ENCODE measurements at places on chromosomes 4 and X.

- DNase-seq = no peak
Measured at GRCh38 chrX:40094041-40094899, 3.5 kb downstream of the BCOR start.

DNA sequence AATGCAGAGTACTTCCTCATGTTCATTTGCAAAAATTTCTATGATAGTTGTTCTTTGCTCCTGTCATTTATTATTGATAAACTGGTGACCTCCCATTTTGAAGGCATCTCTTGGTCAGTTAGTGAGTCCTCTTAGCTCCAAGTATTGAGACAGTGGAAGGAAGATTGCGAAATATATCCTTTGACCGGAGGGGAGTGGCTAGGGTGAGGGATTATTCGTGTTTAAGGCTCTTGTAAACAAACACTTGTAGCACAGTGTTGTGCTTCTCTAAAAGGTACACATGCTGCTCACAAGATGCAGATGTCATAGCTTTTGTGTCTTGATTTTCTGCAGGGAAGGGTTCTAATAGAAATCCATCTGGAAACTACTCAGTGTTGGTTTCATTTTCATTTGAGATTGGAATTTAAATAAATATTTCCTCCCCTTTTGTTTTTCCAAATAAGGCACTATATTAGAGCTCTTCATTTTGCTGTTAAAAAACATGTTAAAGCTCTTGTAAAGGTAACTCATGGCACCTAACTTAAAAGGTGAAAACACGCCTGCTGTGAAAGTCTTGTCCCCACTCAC lies 21.8 kb downstream of the TXLNG start:
- no peak for DNase-seq

GRCh38 chr4:55868581-55869090 lies 15.2 kb downstream of the EXOC1 start:
- DNase-seq = no peak

GRCh38 chrX:72243472-72243871 lies 4.6 kb upstream of the ERCC6L start:
- DNase-seq = no peak

DNA sequence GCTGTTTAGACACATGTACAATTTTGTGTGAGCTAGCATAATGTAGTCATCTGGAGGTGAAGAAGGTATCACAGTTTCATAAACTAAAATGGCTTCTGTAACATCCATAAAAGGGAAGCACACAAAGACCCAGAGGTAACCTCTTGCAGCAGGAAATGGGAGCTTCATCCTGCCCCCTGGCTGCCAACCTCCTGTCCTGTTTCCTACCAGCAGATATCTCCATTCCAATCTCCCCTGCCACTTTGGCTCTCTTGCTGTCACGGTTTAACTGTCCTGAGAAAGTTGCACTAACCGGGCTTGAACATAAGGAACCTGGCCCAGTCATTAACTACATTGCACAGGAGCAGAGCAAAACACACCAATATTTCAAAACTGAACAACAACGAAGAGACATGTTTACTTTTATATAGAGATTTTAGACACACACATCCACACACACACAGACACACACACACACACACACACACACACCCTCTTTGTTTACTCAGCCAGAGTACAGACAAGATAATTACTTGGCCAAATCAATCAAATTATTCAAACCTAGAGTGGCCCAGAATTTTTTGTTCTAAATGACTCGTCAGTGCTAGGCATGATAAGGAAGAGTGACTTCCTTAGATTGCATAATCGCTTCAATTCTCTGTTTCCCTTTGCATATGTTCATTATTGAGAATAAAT lies 24.2 kb downstream of the MID2 start:
- no peak for DNase-seq

DNA sequence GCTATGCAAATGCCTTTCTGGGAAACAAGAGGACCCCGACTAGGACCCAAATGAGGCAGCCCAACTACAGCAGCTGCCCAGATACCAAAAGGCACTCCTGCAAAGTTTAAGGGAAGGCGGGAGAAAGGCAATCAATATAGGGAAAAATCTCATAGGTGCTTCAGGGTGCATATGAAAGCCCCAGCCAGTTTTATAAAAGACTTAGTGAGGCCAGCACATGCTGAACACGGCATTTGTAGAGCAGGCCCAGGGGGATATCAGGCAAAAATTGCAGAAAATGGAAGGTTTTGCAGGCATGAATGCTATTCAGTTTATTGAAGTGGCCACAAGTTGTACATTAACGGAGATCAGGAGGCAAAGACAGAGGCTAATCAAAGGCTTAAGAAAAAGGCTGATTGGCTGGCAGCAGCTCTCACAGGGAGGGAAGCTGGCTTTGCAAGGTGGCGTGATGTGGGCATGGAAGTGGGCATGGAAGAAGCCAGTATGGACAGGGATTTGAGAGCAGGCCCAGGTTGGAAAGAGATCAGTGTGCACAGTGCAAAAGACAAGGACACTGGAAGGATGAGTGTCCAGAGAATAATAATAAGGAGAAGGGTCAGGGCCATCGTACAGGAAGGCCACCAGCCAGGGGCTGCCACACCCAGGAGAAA lies 37.7 kb upstream of the UGT2B7 start:
- DNase-seq = no peak

GRCh38 chrX:11408109-11408405 lies 114.8 kb downstream of the AMELX start:
- DNase-seq = no peak

GRCh38 chr4:168509786-168510185 lies 12.9 kb downstream of the PALLD start:
- no peak for DNase-seq

DNA sequence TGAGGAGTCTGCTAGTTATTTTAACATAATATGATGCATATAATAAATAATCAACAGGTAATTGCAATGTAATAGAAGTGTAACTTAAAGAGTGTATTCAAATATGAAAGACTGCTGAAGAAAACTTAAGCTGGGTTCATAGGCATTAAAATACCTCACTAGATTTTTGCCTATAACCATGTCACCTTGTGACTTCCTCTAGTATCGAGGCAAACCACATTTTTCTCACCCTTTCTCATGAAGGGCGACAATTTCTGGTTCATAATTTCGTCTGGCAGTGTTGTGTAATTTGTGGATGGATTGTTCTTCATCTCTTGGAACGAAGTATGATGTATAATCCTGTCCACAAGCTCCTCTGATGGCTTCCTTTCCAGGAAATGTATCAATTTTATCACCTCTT lies 16.0 kb downstream of the SULT1E1 start:
- DNase-seq = no peak

DNA sequence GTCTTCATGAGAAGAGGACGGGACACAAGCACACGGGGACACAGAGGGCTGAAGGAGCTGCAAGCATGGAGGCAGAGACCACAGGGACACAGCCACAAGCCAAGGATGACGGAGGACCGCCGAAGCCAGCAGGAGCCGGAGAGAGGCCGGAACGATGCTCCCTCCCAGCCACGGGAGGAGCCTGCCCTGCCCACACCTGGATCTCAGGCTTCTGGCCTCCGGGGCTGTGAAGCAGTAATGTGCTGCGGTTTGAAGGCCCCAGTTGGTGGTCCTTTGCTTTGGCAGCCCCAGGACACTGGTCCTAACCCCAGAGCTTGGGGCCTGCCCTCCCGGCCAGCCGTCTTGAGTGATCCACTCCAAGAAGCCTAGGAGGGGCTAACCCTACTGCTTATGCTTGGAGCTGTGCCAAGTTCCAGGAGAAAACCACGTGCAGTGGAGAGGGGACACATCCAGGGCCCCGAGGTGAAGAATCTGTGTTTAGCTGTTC lies 85.9 kb downstream of the HMX1 start:
- DNase-seq = no peak

DNA sequence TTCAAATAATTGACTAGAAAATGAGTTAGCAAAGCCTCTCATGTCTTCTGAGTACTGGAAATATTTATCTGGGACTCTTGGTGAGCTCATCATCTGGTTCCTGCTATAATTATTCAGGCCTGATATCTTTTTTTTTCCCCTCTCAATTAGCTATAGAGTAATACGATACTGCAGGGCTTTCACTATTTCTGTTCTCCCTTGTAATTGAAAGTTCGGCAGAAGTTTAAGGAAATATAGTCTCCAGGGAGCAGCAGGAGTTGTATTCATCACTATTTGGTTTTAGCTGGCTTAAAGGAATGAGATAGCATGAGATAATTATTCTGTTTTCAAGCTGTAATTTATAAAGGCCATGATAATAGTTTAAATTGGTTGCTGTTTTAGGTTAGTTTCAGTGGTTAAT lies 378.6 kb upstream of the EPHA5 start:
- DNase-seq = peak; percentile 14

DNA sequence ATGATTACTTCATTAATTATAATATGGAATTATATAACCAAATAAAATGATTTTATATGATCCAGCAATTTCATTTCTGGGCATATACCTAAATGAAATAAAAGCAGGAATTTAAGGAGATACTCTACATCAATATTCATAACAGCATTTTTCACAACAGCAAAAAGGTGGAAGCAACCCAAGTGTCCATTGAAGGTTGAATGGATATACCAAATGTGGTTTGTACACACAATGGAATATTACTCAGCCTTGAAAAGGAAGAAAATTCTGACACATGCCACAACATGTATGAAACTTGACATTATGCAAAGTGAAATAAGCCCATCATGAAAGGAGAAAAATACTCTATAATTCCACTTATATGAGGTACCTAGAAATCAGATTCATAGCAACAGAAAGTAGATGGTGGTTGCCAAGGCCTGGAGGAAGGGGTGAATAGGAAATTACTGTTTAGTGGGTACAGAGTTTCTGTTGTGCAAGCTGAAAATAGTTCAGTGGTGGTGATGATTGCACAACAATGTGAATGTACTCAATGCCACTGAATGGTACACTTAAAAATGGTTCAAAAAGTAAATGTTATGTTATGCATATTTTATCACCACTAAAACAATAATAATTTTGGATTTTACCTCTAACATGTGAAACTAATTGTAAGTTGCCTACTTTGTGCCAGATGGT lies 471.5 kb downstream of the SPRY1 start:
- DNase-seq = no peak

GRCh38 chrX:23904096-23904495 lies 3.6 kb downstream of the APOO start:
- DNase-seq = no peak

GRCh38 chrX:29083823-29084222 lies 496.6 kb downstream of the IL1RAPL1 start:
- DNase-seq = no peak

DNA sequence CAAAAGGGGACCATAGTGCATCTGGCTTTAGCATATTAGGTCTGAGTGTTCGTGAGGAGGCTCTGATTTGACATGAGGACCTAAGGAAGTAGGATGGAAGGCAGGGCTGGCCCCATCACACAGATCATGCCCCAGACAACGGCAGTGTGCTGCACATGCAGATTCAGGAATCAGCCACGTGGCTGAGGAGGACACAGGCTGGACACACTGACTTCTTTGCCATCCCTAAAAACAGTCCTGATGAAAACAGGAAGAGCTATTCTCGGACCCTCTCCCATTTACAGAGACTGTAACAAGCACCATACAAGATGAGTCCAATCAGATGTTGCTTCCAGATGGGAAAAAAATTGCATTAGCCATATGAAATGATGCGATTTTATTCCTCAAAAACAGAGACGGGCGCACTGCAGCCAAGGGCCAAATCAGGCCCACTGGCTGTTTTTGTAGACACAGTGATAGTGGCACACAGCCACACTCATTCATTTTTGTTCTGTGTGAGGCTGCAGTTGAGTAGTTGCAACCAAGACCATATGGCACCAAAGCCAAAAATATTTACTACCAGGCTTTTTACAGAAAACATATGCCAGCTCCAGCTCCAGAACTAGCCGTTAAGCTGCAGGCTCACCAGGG lies 41.0 kb downstream of the ACSL1 start:
- no peak for DNase-seq

GRCh38 chr4:169158046-169158445 lies 112.7 kb downstream of the SH3RF1 start:
- no peak for DNase-seq

DNA sequence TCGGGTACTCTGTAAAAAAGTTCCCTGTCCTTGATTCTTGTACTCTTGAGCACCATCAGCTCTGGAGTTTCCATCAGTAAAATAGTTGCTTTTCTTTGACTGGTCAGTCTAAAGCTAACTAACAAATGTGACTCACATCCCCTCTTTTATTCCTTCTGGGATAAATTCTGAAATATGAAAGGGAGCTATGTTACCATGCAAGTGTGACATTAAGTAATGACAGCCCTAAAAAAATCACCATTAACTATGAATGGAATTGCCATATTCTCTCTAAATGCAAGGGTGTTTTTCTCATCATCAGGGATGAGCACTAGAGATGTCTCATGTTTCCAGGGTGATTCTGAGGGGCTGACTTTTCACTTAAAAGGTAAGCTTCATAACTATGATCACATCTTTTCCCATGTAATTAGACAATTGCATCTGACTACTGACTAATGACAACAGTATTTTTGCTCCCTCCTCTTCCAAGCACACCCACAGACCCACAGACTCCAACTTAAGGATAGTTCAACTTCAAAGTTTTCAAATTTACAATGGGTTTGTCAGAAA lies 26.9 kb upstream of the RASGEF1B start:
- no peak for DNase-seq

DNA sequence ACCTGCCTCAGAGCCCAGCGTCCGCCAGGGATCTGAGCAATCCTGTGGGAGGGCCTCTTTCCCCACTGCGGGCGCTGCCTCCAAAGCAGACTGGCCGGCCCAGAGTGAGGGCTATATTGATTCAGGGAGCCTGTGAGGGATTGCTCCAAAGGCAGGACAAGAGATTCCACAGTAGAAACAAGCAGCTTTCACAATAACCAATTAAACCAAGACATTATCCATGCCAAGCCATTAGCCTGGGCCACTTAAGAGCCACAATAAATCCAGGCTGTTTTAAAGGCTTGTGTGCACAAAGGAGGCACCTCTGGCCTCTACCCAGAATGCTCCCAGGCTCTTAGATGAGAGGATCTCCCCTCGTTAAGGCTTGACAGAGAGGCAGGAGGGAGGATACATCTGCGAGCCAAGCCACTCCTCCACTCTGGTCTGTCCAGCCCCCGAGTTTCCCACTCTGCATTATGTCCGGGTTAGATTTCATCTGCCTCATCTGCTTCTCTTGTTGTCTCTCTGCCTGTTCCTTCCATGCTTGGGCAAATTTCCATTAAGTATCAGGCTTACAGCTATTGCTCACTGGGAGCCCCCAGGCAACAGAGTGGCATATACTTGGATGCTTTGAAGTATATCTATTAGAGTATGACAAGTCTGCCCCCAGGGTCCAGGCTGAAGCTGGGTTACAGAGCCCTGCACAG lies 357.9 kb downstream of the UNC5C start:
- peak; percentile 76 for DNase-seq

GRCh38 chr4:179165862-179166261 lies 1723.6 kb upstream of the AGA start:
- no peak for DNase-seq
